ENCODE measurements at places on chromosomes 3 and 15. TPM values are rescaled to one million over a fixed set of nuclear protein-coding genes. Genes with fewer than 3 reads are reported as not detected.

- no peak for DNase-seq
Observed at GRCh38 chr15:71251584-71252043, 136.3 kb downstream of the THSD4 start.

The KLHL6 gene
- 1.2 TPM for polyA plus RNA-seq

DNA sequence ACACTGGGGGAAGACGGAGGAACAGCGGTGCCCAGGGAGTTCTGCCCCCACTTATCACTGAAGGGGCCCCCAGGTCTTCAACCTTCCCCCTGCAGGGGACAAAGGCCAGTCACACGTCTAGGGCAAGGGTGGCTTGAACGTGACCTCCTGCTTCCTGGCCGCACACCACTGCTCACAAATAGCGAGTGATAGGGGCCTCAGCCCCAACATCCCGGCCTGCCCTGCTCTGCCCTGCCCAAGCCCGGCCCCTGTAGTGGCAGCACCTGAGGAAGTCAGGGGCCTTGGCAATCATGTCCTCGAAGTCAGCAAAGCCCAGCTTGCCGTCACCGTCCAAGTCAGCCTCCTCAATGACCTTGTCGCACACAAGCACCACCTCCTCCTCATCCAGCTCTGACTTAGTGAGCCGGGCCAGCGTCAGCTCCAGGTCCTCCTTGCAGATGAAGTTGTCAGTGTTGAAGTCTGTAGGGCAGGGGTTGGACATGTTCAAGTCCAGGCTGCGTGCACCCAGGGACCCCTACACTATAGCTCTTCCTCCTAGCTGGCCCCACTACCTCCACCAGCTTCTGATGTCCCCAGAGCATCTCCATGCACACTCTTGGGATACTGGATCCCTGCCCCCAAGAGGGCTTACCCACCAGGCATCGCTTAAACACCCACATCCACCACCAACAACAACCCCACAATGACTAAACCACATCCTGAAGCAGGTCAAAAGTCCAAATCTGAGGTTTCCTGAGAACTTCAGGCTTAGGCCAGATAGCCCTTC lies 13.3 kb downstream of the SH2D7 start:
- DNase-seq: no peak

GRCh38 chr3:150764566-150764965 lies 1.6 kb upstream of the SIAH2 start:
- no peak for DNase-seq

DNA sequence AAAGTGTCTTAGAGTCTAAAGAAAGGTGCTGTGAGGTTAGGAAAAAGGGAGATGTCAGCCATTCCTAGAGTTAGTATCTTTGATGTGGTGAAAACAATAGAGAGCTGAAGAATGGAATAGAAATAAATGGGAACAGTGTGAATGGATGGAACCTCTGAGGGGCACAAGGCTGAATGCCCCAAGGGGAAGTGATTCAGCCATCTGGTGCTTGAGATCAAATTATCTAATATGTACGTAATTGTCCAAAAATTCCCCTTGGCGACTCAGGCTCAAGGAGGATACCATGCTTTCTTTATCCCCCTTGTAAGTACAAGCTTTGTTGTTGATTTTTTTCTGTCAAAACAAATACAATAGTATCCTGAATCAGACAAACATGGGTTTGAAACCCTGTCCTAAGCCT lies 361.6 kb downstream of the LSAMP start:
- no peak for DNase-seq

The HRG gene
- polyA plus RNA-seq: not detected

DNA sequence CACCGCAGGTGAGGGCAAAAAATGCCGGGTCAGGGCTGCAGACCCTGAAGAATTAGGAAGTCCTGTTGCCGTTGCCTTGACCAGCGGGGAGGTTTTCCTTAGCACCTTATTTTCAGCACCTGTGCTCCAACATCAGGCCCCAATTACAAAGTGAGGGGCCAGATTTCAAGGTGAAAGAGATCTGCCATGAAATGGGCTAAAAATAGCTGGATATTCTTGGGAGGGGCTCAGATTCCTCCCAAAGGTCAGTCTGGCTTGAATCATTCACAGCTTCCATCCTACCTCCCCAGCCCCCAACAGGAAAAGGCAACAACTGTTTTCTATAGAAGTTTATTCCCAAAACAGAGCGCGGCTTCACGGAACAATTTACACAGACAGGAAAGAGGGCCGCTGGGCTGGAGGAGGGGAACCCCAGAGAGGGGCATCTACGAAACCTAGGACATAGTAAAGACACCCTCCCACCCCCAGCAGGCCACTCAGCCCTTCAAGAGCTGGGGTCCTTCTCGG lies 941 bp upstream of the SLC26A6 start:
- DNase-seq: no peak

DNA sequence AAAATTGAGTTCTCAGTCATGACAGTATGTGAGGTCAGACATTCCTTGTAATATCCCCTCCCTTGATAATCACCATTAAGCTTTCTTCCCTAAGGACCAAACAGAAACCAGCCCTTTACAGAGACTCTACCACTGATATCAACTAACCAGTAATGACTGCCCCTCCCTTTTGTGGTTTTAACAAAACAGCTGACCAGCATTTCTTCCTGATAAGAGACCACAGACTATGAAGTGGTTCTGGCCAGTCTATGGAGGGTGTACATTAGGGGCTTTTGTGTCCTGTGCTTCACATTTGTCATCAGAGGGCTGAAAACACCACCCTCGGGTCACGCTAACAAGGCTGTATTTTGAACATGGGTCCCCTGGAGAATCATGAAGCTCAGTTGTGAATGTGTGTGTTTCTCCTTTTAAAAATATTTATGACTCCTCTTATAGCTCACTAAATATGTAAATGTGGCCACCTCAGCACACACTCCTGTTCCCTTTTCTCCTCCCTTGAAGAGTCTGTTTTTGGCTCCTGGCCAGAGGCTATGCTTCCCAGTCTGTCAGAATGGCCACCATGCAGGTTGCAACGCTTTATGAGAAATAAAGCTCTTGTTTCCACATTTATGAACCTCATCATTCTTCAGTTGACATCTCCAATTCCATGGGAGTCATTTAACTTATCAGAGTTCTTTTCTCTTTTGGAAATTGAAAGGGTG lies 239.3 kb downstream of the CPNE4 start:
- peak; percentile 70 for DNase-seq

GRCh38 chr15:75348562-75349350 lies 1.9 kb downstream of the NEIL1 start:
- DNase-seq: no peak

GRCh38 chr15:37291920-37292319 lies 191.6 kb upstream of the MEIS2 start:
- DNase-seq: no peak

The TRIP4 gene
- 21.0 TPM for polyA plus RNA-seq

The CCR9 gene
- polyA plus RNA-seq: not detected

DNA sequence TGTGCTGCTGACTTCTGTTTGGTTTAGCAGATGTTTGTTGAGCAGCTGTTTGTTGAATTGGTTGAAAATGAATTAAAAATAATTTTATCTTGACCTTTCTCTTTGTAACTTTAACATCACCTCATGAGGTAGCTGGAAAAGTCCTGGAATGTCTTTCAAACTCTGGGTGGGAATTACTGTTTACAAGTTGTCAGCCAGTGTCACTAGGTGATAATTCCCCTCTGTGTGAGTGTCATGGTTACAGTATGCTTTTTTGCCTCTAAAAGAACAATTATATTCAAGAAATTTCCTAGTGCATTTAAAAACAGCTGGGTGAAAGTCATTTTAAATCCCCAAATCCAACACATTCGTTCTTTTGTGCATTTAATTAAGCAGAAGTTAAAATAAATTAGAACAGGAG lies 113.2 kb downstream of the PTPRG start:
- no peak for DNase-seq

- peak; percentile 81 for DNase-seq
Observed at GRCh38 chr15:58462547-58462946, 30.8 kb downstream of the LIPC start.

The CFAP44 gene
- 1.4 TPM for polyA plus RNA-seq

GRCh38 chr15:70182858-70183695 lies 85.4 kb upstream of the TLE3 start:
- DNase-seq: no peak

The STT3B gene
- polyA plus RNA-seq: 22.4 TPM

The DNAH12 gene
- not detected for polyA plus RNA-seq

- peak; percentile 36 for DNase-seq
Observed at GRCh38 chr3:123880998-123881561, 3.1 kb downstream of the MYLK start.

The CLSTN2 gene
- polyA plus RNA-seq: 0.15 TPM

DNA sequence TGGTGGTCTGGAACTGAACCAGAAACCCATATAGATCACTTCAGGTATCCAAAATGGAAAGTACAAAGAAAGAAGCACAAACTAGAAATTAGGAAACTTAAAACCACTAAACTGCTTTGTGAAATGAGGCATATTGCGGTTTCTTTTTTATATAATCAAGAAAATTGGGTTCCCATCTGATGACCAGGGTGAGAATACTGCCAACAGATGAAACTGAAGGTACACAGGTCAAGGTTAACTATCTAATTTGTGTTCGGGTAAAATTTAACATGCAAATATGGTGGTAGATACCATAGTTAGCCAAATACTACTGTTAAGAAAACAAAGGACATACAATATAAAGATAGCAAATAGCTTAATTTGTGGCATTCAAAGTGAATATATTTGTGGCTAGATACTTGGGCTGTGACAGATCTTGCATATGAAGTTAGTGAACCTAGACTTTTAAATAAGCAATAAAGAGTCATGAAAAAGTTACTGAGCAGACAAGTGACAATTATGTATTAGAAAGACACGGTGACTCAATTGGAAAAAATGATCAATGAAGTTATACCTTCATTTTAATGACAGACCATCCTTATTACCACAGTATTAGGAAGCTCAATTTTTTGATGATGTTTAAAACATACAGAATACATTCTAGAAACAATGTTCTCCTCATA lies 127.4 kb downstream of the NR2E3 start:
- DNase-seq: no peak

DNA sequence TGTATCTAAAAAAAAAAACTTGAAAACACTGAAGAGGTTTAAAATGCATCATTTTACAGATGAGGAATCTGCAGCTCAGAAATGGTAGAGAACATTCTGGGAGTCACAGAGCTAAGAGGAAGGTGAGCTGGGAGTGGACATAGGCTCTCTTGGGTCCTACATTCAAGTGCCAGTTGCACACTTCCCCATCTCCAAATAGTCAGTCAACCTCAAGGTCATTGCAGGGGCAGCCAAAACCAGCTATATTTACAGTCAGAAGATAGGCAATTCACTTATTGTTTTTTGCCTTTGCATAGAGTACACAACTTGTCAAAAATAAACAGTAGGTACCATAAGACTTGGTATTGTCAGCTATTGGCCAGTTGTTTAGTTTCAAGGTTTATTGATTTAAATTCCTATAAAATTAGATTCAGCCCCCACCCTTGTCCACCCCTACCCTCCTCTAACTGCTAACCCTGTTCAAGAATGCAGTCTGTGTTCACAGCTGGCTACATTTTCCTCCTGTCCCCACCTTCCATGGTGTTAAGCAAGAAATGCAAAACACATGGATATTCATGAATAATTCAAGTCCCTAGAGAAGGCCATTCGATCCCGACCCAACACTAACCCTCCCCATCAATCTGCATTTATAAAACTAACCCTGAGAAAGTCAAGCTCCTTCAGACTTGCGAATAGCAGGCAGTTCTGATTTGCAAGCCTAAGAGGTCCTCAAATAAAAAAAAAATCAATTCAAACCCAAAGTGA lies 567.0 kb upstream of the MCTP2 start:
- DNase-seq: no peak

DNA sequence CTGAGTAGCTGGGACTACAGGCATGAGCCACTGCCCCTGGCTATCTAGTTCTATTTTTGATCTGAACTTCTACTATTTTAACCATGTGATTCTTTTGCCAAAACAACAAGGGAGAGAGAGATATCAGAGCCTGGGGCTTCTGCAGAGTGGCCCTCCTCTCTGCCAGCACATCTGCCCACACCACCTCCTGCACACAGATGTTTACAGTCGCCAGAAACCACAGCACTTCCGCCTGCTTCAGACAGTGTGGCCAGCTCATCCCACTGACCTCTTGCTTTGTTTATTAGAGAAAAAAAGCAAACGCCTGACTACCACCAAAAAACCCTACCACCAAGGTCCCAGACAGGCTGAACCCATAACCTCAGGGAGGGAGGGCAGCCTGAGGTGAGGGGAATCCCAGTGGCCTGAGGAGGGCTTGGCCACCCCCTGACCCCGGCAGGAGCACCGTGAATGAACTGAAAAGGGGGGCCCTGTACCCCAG lies 85.9 kb upstream of the ABHD2 start:
- no peak for DNase-seq

- no peak for DNase-seq
Observed at GRCh38 chr3:140523600-140523999, 154.3 kb upstream of the TRIM42 start.

DNA sequence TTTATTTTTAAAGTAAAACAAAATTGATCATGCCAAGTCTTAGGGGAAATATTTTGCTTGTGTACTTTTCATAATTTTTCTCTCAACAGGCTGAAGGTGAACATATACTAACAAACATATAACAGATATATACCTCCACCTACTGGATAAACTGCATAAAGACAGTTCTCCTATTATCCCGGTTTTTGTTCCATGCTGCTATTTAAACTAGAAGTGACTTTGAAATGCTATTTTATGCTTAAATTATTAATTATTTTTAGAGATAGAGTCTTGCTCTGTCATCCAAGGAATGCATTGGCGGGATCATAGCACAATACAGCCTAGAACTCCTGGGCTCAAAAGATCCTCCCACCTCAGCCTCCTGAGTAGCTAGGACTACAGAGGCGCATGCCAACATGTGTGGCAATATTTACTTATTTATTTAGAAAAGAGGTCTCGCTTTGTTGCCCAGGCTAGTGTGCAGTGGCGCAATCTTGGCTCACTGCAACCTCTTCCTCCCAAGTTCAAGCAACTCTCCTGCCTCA lies 49.8 kb downstream of the ST3GAL6 start:
- peak; percentile 44 for DNase-seq

GRCh38 chr3:9935966-9936510 lies 2.4 kb downstream of the CRELD1 start:
- DNase-seq: no peak

The ALDH1A2 gene
- polyA plus RNA-seq: 0.25 TPM

The ROBO2 gene
- 0.45 TPM for polyA plus RNA-seq

- no peak for DNase-seq
Observed at GRCh38 chr15:25936004-25936403, 72.9 kb upstream of the ATP10A start.

DNA sequence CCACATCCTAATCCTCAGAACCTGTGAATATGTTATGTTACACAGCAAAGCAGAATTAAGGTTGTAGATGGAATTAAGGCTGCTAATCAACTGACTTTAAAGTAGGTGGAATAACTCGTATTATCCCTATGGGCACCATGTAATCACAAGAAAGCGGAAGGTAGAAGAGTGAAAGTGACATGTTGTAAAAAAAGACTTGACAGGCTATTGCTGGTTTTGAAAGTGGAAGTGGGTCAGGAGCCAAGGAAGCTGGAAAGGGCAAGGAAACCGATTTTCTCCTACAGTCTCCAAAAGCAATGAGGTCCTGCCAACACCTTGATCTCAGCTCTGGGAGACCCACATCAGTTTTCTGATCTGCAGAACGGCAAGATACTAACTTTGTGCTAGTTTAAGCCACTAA lies 6.6 kb downstream of the TP63 start:
- DNase-seq: no peak

The COX17 gene
- polyA plus RNA-seq: 164 TPM

The CIDEC gene
- polyA plus RNA-seq: 21.4 TPM

The CD96 gene
- 0.19 TPM for polyA plus RNA-seq

The TEX55 gene
- polyA plus RNA-seq: not detected

- DNase-seq: peak; percentile 88
Observed at GRCh38 chr15:80695099-80695910, at the start of gene ABHD17C. TSS of gene ABHD17C (plus strand) at chr15:80695310. CDS start at chr15:80695430, 120 bp downstream.

GRCh38 chr3:52298149-52299098 lies 10.8 kb downstream of the GLYCTK start:
- DNase-seq: no peak

GRCh38 chr3:150733936-150734794 lies 28.8 kb downstream of the SIAH2 start:
- DNase-seq: no peak
